Fibroblast of skin of right biceps (primary cell): ENCODE measurements at places on chromosomes 2 and 18.

DNA sequence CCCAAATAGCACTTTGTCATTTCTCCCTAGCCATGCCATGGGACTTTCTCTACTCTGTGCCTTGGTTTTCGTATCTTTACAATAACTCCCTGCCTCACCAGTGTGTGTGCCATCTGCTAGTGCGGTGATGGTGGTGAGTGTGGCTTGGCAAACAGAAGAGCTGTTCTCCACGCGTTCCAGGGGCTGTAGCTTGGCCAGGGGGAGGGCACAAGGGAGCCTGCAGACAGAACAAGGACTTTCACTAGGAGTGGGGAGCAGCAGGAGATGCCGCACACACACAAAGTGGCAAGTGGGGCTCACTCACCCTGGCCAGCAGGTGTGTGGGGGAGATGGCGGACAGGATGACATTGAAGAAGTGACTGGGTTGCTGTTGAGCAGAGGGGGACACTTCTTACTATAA lies 196.9 kb downstream of the HAUS1 start:
- DNase-seq: no peak

DNA sequence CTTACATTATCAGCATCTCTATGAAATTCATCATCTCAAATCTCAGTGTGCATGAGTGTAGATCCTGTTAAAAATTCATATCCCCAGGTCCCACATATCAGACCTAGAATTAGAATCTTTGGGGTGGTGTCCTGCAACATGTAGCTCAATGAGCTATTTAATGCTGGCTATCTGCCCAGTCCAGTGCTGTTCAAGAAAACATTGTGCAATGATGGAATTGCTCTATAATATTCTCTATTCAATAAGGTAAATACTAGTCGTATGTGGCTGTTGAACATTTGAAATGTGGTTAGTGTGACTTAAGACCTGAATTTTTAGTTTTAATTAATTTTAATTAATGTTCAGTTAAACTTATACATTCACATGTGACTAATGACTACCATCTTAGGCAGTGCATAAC lies 127.4 kb downstream of the NOL4 start:
- no peak for DNase-seq

DNA sequence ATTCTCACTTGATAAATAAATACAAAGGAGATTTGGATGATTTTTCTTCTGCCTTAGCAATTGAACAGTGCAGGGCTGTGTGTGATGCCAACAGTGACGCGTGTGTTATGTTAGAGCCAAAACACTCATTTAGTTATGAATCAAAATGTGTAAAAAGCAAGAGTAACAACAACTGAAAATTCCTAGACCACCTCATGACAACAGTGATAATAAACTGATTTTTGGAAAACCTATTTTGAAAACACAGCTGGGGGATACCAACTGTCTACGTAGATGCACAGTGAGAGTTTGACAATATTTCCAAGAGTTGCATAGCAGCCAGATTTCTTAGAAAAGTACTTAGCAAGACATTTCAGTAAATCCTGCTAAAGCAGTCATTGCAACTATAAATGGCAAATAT lies 323.9 kb downstream of the GALR1 start:
- DNase-seq: no peak

DNA sequence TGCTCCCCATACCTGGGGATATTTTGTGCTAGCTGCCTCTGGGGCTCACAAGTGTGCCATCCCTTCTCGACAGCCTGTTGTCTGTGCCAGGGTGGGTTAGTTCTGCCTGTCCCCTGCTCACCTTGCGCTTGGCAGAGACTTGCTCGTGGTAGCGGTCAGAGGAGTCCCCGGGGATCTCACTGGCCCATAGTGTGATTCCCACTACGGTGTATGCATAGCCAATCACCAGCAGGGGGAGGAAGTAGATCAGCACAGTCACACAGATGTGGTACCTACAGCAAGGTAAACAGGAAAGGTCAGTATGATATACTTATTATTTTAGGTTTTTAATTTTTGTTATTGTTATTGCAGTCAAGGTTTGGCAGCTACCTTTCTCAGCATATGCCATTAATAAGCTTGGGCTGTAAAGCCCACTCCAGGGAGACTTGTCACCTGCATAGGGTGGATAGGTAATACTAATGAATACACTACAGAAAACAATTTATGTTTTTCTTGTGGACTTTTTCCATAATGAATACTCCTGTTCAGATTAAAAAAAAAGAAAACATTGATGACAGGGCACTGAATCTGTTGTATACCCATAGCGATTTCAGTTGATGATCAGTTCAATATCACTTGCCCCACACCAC lies 95.2 kb downstream of the POLE4 start:
- DNase-seq: peak; percentile 26

GRCh38 chr2:70692256-70692655 lies 75.7 kb downstream of the ADD2 start:
- no peak for DNase-seq

- no peak for DNase-seq
Observed at GRCh38 chr2:99451280-99451679, 38.5 kb downstream of the REV1 start.

DNA sequence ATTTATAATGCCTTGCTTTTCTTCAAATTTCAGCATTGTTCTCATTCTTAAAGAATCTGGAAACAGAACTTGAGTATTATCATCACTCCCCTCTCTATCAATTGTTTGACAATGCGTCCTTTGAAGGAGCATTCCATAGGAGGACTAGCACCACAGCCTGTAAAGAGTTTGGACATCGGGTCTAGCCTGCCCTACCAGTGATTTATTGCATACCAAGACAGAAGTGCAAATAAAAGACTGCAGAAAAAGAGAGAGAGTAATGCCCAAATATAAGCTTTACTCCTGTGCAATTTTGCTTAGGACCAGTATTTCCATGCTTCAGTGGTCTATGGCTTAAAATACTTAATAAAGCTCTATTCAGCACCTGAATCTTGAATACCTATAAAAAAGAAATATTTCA lies 55.4 kb upstream of the MAP2 start:
- DNase-seq: peak; percentile 7

GRCh38 chr2:70978341-70979179 lies at the start of gene ANKRD53:
ANKRD53 (plus strand) TSS chr2:70978630; CDS start chr2:70978646, 16 bp downstream.
- DNase-seq: peak; percentile 22

GRCh38 chr2:95050385-95051300 lies 25.1 kb downstream of the MAL start:
- DNase-seq: no peak

DNA sequence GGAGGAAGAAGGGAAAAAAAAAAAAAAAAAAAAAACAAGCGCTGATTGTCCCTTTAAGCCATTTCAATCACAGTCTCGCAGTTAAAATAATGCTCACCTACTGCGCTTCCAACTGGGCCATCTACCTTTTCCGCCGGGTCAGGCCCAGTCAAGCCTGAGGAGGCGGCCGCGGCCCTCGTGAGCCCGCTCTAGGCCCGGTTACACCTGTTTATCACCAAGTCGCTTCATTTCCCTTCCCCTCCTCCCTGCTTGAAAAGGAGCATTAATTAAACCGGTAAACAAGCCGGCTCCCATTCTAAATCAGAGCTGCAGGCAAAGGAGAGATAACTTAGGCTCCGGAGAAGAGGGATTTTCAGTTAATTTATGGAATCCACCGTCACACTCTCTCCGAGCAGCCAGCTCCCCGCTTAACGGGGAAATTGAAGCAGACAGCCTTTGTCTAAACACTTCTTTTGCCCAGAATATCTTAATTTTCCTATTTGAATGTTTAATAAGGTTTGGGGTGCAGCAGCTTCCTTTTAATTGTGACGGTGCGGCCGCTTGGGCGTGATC lies 140.1 kb upstream of the SIX3 start:
- DNase-seq: no peak

- no peak for DNase-seq
Observed at GRCh38 chr2:65751408-65751807, 319.0 kb upstream of the SPRED2 start.
